ENCODE measurements at places on chromosomes 3 and 15.

DNA sequence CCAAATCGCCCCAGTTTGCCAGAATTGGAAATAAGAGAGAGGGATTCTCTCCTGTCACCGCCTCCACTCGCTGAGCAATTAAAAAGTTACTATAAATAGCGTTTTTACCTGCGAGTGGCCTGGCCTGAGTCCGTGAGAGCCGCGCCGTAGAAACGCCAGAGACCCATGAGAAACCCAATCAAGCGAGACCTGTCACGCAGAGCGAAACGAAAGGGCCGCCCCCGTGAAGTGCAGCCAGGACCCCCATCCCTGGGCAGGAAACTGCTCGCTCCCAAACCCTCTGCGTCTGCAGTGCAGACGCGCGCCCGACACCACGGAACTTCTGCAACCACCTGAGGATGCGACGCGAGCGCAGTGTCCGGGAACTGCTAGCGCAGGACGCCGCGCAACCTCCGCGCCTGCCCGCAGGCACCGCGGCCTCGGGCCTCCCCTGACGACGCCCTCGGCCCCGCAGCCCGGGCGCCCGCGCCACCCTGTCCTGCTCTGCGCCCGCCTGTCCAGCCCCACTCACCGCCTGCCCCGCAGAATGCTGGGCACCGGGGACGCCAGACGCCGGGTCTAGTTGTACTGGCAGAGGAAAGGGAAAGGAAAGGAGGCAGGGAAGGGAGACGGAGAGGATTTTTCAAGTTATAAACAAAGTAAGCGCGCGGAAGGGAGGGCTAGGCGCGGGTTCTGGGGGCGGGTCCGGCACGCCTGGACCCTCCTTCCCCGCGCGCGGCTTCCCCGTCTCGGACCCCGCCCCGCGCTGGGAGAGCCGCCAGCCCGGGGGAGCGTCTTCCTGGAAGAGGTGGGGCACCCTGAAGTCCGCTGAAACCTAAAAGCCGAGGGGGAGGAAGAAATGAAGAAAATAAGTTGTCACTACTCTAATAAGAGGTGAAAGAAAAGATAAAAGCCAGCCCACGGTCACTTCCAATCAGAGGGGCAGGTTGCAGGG lies at the start of gene PLSCR4:
Gene PLSCR4 (minus strand): TSS at position 657 of the 934 bp plus-strand sequence. CDS start 29,034 bp downstream, outside the sequence.
- DNase-seq = no peak

DNA sequence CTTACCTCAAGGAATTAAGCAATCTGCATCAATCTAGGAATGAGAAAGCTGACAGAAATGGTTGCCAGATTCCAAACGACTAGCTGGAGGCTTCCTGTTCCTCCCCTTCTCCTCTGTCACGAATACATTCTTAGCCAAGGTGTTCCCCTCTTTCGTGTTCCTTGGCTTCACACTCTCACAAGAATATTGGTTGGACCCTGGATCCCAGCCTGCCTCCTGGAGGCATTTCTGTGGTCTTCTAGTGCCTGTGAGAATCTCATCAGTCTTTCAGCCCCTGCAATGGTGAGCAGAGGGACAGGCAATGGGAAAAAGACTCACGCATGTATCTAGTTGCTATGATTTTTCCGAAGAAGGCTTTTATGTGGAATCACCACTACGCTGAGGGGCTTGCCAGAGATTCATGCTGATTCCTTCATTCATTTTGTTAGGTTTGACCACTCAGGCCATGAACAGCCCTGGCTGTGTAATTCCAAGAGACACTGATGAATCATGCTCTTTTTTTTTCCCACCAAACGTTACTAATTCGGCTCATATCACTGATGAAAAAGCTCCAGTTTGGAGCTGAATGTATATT lies 1.6 kb upstream of the P3H2 start:
- no peak for DNase-seq

- no peak for DNase-seq
Measured at GRCh38 chr3:122916084-122916483, 111.5 kb downstream of the SEMA5B start.

- no peak for DNase-seq
Measured at GRCh38 chr3:126957776-126958637, 24.9 kb upstream of the PLXNA1 start.

- DNase-seq = no peak
Measured at GRCh38 chr3:185595526-185595925, 9.4 kb downstream of the SENP2 start.

GRCh38 chr3:128163432-128163831 lies 10.2 kb downstream of the EEFSEC start:
- DNase-seq = no peak

DNA sequence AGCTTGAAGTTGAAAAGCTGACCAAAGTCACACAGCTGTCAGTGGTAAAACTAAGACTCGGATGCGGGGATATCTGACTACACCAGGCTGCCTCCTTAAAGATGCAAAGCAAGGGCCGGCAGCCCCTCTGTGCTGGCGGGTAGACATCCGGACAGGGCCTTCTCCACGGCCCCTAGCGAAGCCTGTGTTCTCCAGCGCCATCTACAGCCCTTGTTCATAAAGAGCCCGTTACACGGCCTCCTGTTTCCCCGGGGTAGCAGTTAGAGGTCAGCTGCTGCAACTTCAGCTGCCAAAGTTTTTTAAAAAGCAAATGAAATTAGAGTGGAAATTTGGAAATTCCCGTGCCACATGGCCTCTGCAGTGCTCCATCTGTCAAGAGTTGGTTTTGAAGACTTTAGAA lies 383.0 kb downstream of the TBL1XR1 start:
- no peak for DNase-seq

- DNase-seq = no peak
Measured at GRCh38 chr15:95718441-95718840, 612.1 kb upstream of the NR2F2 start.

- DNase-seq = no peak
Measured at GRCh38 chr3:133944641-133945380, 49.1 kb upstream of the RAB6B start.

DNA sequence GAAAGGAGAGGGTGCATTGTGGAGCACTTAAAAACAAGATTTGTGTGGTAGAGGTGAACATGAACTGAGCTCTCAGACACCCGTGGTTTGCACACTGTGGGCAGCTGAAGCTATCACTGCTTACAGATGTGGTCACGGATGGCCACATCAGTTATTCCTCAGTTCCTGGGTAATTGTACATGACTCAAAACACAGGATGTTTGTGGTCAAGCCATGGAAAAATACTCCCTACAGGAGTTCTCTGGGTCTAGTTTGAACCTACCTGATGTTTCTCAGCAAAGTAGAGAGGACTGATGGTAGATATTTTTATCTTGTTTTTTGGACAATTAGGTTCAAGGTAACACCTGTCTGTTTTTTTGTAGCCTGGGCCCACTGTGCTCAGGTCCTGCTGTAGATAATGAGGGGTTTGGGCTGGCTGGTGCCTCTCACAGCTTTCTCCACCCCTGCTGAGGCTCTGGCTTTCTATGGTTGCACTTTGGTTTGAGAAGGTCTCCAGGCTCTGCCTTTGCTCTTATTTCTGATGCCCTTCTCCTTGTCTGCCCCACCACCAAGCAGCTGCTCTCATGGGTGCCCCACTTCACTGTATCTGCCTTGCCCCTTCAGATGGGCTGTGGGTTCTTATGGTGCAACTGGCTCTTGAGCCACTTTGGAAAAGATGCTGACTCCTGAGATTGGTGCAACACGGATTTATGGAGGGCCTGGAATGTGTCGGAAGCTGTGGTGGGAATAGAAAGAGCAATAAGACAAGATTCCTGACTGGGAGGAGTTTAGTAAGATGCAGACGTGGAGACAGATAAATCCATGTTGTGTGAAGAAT lies 40.1 kb downstream of the CDCP1 start:
- peak; percentile 37 for DNase-seq

DNA sequence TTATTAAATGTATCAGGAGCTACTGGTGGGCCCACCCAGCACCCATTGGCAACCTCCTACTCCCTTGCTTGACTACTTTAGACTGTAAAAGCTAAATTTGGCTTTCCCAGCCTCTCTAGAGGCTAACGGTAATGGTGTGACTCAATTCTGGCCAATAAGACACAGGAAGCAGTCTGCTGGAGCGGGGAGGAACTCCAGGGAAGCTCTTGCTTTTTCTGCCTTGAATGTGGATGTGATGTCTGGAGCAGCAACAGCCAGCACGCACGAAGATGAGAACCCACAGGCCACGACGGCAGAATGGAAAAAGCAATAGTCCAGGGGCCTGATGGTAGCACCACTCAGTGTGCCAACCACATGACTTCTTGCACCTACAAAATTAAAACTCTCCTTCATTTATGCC lies 39.9 kb downstream of the RAB6B start:
- DNase-seq = no peak
